ENCODE measurements at places on chromosomes 6 and 20.

DNA sequence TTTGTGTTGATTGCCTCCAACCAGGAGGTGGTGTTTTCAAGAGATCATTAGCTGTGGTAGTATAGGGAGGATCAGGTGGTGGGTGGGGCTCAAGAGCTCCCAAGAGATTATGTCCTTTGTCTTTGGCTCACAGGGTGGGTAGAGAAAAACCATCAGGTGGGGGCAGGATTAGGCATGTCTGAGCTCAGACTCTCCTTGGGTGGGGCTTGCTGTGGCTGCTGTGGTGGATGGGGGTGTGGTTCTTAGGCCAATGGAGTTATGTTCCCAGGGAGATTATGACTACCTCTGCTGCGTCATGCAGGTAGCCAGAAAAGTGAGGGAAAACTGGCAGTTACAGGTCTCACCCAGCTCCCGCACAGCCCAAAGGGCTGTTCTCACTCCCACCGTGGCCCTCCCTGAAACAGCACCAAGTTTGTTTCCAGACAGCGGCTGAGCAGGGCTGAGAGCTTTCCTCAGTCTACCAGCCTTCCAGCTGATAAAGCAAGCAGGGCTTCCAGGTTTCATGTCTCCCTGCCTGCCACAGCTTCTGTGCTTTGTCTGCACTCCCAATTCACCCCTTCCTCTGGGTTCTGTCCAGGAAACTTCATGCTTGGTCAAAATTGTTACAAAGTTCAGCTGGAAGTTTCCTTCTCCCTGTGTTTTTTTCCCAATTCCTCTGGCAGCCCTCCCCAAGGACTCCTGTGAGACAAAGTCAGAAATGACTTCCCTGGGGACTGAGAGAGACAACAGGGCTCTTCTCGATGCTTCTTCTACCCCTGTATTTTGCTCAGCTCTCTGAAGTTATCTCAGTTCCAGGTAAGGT is 481.1 kb upstream of the MAN1A1 start:
- DNase-seq, result no peak

- DNase-seq, result no peak
These were observed 20.8 kb upstream of the EMILIN3 start for GRCh38 chr20:41387444-41387851.

GRCh38 chr20:16263582-16263981 is 309.7 kb downstream of the KIF16B start:
- no peak for DNase-seq

- no peak for DNase-seq
These were observed 3.7 kb upstream of the RNASET2 start for GRCh38 chr6:166959911-166960608.

DNA sequence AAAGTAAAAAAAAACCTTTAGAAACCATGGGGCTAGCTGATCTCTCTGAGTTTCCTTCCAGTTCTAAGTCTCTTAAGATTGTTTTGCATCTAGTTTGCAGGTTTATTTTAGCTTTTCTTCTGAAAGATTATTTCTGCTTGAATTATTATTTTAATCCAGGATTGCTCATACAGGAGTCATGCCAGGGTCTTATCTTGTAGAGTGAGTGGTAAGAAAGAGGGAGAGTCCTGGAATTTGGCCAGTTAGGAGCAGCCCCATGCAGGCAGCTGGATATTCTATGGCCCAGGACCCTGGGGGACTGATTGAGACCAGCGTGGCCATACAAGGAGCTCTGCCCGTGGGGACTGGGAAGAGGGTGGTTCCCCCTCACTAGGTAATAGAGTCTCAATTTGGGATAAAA is 178.9 kb upstream of the HEY2 start:
- DNase-seq, result no peak

DNA sequence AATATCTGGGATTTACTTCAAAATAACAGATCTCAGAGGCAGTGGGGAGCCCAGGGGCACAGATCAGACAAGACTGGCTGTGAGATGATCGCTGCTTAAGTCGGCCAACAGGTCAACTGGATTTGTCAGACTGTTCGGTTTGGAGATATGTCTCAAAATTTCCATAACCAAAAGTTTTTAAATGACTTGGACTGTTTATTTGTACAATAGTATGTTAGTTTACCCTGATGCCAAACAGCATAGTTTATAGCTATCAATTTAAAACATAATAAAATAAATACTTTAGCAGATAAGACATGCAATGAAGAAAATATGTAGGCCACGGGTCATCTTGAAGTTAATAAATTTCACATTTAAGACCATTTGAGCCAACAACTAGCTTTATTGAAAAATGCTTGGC is 126.7 kb downstream of the IRF4 start:
- no peak for DNase-seq

DNA sequence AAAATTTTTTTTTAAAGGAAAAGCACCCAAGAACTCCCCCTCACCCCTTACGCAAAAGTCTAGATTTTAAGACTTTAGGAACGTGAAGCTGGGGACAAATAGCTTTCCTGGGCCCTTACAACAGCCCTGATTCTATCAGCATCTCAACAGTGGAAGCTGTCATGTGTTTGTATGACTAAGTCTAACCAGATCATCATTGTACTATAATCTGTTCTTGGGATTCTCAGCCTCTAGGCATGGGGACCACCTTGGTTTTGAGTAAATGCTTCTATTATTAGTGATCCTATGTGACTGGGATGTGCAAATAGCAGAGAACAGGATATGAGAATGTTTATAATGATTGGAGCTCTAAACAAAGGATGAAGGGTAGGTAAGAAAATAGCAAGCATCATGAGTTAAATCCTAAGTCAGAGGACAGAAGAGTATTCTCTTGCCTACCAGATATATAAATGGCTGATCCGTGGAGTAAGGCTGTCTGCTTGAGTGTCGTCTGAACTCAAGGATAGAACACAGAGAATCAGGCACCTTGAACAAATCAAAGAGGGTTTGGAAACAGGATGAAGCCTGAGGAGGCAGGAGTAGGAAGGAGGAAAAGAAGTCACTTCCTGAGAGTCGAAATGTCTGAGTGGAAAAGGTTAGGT is 105.7 kb upstream of the FAM184A start:
- no peak for DNase-seq

All from GDM1 (cell line).